ENCODE measurements at places on chromosomes 1 and 21.

DNA sequence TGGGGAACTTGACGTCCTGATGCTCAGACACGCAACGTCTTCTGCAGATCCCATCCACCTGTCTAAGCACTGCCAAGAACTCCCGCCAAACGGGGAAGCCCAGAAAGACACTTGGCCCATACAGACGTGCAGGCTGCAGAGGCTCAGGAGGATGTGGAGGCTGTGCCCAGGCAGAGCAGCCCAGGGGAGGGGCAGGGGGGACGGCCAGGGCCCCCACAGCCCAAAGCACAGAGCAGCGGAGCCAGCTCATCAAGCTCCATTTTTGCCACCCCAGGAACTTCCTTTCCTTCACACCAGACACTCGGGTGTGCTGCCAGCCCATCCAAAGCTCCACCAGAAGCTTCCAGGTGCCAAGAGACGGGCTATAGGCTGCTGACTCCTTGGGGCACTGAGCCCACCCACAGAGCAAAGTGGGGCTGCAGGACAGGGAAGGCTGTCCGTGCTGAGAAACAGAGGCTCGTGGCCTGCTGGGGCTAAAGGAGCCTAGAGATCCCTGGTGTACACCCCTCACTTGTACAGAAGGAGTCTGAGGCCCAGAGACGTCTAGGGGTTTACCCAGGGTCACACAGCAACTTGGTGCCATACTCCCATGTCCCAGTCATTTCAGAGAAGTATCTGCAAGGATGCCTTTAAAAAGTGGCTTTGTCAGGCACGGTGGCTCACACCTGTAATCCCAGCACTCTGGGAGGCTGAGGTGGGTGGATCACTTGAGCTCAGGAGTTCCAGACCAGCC lies 59.1 kb downstream of the ACOT7 start:
- no peak for DNase-seq

DNA sequence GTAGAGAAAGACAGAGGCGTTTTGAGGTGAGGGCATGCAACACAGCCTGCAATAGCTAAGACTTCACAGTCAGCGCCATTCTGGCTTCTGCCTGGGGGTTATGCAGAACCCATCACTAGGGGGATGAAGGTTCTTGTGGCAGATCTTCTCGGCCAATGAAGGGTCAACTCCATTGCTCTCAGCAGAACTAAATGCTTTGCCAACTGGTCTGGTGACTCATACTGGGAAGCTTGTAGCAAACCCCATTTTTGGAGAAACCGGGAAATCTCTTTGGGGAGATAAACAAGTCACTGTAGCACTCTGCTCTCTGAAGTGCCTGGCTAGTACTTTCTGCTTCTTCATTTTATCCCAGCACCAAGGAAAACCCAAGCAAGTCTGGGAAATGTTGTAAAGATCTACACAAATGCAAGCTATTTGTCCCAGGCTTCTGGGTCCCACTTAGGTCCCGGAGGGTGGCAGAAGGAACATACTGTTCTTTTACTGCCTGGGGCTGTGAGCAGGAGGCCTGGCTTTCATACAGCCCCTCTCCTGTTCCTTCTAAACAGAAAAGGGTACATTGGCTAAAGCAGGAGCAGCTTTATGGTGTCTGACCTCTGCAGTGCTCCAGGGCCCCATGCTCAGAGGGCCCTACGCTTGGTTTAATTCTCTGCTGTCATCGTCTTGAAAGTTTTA lies 28.8 kb downstream of the SHISA4 start:
- no peak for DNase-seq

DNA sequence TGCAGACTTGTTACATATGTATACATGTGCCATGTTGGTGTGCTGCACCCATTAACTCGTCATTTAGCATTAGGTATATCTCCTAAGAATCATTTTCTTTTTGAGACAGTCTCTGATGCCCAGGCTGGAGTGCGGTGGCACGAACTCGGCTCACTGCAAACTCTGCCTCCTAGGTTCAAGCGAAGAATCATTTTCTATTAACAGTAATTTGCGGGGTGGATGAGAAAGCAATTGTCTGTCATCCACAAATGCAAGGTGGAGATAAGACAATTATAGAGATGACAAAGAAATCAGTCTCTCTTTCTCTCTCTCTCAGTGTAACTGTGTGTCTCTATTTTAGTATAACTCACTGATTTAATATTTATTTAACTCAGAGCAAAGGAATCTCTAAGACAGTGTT lies 131.0 kb upstream of the KIAA1614 start:
- DNase-seq: no peak

DNA sequence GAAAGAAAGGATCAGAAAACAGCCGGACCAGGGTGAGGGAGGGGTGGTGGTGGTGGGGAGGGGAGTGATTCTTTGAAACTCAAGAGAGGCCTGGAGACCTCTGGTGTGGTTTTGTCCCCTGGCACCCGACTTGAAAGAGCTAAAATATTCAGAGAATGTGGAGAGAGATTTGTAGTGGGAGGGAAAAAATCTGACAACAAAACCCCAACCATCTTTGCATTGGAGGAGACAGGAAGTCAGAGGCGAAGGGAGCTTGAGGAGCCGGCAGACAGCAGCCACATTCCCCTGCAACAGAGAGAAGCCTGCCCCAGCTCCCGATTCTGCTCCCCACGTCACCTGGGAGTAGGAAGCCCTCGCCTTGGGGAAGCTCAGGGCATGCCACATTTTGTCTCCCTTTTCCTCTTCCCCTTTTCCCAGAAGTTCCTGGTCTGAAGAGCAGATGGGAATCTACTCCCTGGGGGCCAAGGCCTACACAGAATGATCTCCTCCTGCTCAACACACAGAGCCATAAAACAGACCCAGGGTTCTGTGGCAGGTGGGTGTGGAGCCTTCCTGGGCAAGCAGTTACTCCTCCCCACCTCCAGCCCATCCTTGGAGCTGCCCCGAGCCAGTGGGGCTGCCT lies 84.9 kb downstream of the ITPKB start:
- DNase-seq: no peak

GRCh38 chr1:34784751-34785221 lies 3.8 kb downstream of the GJB3 start:
- DNase-seq: no peak

DNA sequence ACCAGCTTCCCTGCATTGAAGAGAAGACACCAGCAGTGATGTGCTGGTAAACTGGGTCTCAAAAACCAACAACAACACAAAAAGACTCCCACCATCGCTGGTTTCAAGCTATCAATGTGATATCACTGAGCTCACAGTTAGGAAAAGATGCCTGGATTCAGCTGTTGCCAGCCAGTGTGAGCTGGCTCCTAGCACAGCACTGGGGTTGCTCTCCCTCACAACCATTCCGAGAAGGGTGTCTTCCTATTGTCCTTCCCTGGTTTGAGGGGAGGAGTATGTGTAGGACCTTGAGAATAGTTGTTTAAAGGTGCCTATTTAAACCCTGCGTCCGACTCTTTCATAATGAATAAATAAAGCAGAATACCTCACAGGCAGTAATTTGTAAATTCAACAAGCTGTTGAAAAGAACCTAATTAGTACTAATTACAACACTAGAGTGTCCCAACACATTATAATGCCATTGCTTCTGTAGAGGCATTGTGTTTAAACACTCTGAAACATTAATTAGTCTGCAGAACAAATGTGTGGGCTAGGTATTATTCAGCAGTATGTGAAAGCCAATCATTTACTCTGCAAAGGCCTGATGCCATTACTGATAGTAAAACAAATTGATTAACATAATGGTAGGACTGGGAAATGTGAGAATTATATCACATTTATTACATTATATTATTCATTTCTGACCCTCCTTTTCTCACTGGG lies 17.2 kb downstream of the NIBAN1 start:
- no peak for DNase-seq

GRCh38 chr1:23194119-23194984 lies 22.9 kb downstream of the HTR1D start:
- DNase-seq: no peak

GRCh38 chr1:66160719-66161118 lies 368.0 kb downstream of the PDE4B start:
- DNase-seq: no peak

- DNase-seq: no peak
Observed at GRCh38 chr21:32592929-32593502, 7.7 kb upstream of the TCP10L start.

DNA sequence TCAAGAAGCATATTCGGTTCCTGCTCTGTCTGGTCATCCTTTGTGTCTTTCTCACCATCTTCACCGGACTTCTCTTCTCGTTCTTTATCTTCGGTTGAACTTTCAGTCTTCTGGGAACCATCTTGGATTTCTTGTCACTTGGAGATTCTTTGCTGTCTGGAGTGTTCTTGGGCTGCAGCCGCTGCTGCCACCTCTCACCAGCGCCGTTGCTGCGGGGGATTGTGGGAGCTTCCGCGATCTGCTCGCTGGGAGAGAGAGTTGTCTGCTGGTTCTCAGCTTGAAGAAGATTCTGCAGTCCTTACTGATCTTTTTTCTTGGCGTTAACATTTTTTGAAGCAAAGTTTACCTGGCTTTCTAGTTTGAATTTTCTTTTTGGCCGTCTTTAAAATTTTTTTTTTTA lies 1165.2 kb upstream of the PRMT6 start:
- no peak for DNase-seq

- DNase-seq: no peak
Observed at GRCh38 chr1:21647431-21648351, 21.5 kb downstream of the RAP1GAP start.

- DNase-seq: no peak
Observed at GRCh38 chr1:21550866-21551475, 41.7 kb downstream of the ALPL start.

DNA sequence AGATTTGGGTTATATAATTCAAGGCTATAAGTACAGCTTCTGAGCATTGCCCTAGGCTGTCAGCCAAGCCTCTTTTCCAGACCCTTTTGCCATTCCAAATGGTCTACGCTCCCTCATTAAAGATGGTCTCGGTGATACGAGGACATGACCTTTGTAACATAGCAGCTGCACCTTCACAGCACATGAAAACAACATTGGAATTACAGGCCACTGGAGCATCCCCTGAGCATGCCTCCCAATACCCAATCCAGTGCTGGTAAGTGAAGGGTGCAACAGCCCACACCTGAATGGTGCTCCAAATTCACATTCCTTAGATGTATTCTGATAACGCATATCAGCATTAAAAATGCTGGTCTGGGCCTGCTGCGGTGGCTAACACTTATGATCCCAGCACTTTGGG lies 20.1 kb upstream of the PTPRF start:
- DNase-seq: no peak

GRCh38 chr1:103457886-103458455 lies 67.5 kb upstream of the RNPC3 start:
- no peak for DNase-seq

GRCh38 chr1:47791879-47792608 lies 205.1 kb downstream of the TRABD2B start:
- DNase-seq: no peak

- no peak for DNase-seq
Observed at GRCh38 chr1:240190881-240191401, 99.3 kb downstream of the FMN2 start.

DNA sequence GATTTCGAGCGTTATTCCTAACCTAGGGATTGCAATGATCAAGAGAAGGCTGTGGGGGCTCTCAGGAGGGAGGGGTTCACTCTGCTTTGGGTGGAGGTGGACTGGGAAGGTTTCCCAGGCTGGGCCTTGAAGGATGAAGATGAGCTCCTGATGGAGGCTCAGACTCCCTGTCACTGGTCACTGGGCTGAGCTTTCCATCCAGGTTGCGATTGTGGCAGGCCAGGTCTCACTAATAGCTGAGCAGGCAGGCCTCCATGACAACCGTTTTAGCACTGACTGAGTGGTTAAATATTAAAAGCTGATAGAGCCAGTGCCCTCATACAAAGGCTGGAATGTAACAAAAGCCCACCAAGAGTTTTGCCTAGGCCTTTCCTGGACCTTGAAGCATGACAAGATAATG lies 36.2 kb upstream of the EFCAB14 start:
- DNase-seq: no peak

DNA sequence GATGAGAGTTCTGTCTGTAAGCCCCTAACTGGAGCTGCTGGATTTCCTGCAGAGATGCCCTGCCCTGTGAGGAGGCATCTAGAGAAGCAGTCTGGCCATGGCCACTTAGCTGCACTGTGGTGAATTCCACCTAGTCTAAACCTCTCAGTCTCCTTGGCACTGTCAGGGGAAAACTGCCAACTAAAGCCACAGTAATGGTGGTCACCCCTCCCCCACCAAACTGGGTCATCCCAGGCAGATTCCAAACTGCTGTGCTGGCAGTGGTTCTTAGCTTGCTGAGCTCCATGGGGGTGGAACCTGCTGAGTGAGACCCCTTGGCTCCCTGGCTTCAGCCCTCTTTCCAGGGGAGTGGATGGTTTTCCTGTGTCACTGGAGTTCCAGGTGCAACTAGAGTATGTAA lies 740.6 kb downstream of the RWDD3 start:
- no peak for DNase-seq

- DNase-seq: no peak
Observed at GRCh38 chr1:246063013-246063616, 444.0 kb downstream of the SMYD3 start.
